CD4-positive, alpha-beta T cell treated with Interleukin-15 for 4 hours (primary cell): ENCODE measurements at places on chromosomes 2 and 18.

DNA sequence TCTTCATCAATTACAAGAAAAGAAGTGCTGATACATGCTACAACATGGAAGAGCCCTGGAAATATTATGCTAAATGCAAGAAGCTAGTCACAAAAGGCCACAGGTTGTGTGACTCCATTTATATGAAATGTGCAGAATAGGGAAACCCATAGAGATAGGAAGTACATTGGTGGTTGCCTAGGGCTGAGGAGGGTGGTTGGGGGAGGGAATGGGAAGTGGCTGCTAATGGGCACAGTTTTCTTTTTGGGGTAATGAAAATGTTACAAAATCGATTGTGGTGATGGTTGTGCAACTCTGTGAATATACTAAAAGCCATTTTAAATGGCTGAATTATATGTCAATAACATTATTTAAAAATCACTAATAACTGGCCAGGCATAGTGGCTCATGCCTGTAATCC is 24.3 kb upstream of the RESP18 start:
- peak; percentile 2 for DNase-seq

DNA sequence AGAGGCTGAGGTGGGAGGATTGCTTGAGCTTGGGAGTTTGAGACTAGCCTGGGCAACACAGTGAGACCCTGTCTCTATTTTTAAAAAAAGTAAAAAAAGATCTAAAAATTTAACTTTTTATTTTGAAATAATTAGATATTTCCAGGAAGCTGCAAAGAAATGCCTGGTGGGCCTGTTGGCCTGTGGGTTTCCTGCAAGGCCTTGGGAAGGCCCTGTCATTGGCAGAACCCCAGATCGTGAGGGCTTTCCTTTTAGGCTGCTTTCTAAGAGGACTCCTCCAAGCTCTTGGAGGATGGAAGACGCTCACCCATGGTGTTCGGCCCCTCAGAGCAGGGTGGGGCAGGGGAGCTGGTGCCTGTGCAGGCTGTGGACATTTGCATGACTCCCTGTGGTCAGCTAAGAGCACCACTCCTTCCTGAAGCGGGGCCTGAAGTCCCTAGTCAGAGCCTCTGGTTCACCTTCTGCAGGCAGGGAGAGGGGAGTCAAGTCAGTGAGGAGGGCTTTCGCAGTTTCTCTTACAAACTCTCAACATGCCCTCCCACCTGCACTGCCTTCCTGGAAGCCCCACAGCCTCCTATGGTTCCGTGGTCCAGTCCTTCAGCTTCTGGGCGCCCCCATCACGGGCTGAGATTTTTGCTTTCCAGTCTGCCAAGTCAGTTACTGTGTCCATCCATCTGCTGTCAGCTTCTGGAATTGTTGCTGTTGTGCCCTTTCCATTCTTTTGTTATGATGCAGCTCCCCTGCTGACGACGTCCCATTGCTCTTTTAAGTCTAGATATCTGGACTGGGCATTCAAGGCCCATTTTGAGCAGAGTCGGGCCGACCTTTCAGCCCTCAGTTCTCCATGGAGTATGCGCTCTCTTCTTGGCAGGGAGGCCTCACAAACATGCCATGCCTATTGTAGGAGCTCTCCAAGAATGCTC is 6.6 kb downstream of the PROC start:
- no peak for DNase-seq

DNA sequence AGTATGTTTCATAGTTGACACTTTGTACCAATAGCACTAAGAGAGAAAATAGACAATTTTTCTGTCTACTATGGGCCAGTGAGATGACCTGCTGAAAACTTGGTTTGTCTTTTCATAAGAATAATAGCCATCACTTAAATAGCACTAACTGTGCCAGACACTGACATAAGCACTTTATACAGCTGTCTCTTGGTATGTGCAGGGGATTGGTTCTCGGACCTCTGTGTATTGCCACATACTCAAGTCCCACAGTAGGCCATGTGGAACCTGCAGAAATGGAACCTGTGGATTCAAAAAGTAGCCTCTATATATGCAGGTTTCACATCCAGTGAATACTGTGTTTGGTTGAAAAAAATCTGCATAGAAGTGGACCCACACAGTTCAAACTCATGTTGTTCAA is 126.7 kb downstream of the XRCC5 start:
- no peak for DNase-seq

DNA sequence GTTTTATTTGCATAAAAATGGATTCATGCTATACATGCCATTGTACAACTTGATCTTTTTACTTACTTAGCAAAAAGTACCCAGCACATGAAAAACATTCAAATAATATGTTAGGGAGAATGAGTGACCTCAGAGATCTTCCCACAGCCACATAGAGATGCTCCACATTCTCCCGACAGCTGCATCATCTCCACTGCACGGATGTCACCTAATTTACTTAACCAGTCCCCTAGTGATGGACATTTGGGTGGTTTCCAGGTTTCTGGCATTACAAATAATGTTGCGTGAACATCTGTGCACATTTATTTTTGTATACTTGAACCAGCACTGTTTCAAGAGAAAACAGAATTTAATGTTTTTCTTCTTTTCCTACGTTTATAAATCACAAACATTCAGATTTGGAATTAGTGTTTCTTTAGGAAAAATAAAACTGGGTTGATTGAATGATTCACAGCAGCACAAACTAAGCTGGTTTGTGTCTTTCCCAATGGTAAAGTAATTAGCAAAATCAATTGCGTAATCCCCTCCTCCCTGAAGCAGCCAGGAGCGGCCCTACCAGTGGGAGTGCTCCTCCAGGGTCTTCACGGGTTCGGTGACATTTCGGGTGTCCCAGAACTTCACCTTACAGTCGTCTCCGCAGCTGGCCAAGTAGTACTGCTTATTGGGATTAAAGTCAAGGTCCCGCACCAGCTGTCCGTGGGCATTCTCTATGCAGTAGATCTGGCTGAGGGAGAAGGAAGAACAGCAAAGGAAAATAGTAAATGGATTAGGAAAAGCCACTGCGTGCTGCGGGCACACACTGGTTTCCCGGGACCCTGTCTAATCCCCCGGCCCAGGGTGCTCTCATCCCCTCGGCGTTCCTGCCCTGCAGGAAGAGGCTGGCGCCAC is 183.9 kb downstream of the EIPR1 start:
- DNase-seq: no peak

DNA sequence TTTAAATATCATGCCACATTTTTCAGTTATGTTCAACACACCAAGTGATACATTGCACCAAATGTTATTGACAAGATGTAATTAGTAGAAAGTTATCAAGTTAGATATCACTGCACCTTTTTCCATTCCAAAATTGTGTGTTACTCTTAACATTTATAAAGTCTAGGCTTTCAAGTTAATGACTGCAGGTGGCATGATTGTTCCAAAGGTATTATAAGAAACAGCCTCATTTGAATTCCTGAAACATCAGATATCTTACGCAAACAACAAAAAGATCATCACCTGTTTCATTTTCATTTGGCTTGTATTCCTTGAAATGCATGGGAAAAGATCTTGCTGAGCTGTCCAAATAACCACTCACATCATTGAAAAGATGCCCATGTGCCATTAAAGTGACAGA is 1528.2 kb upstream of the ZEB2 start:
- DNase-seq: no peak

GRCh38 chr18:27363872-27364271 is 178.8 kb upstream of the CHST9 start:
- no peak for DNase-seq

- DNase-seq: no peak
These were observed at the start of gene LRP2 for GRCh38 chr2:169362118-169362893. Gene LRP2 (minus strand): TSS chr2:169362534. CDS start chr2:169362399, 135 bp downstream.

DNA sequence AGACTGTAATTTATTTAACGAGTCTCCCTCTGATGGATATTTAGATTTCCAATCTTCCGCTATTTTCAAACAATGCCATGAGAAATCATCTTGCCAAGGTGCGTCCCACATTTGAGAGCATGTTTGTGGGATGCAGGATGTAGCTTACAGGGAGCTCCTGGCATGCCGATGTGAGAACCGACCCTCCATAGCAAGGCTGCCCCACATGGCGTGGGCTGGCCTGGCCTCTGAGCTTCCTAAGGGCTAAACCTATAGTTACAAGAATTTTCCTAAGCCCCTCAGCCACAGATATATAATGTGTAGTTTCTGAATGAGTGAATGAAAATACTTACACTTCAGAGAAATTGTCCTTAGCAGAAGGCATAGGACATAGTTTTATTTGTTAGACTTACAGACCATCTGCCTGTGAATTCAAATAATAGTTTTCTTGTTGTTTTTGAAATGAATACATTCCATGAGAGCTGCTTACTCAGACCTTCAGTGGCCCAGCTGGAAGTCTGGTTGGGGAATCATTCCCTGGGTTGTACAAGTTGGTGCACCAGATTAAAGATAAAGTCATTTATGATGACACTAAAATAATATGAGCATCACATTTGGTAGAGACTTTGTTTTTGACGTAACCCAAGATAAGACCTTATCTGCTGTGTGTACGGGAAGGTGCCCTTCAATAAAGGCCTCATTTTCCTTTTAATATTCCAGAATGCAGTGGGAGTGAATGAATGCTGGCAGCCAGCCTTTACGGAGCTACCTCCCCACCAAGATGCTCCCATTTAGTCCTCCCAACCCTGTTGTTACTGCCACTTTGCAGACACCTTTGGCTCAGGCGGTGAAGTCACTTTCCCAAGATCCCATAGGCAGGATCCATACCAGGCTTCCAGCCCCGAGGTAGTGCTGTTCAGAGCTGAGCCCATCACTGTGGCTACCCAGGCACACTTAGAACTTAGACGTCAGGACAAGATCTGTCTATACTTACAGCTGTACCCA is 107.1 kb downstream of the GLI2 start:
- DNase-seq: no peak

- no peak for DNase-seq
These were observed 160.9 kb downstream of the FBXO15 start for GRCh38 chr18:73986711-73987110.

DNA sequence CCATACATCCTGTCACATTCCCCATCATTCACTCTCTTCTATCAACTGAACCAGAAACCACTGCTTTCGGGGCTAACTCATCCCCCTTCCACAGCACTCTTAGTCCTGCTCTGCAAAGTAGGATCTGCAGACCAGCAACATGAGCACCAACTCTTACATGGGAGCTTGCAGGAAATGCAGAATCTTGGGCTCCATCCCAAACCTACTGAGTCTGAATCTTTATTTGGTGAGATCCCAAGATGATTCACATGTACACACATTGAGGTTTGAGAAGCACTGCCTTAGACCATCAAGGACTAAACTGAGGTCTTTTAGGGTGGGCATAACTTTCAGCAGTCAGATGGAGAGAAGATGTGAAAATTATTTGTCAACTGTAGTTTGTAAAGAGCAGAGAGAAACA is 235.6 kb upstream of the EPHA4 start:
- DNase-seq: no peak

DNA sequence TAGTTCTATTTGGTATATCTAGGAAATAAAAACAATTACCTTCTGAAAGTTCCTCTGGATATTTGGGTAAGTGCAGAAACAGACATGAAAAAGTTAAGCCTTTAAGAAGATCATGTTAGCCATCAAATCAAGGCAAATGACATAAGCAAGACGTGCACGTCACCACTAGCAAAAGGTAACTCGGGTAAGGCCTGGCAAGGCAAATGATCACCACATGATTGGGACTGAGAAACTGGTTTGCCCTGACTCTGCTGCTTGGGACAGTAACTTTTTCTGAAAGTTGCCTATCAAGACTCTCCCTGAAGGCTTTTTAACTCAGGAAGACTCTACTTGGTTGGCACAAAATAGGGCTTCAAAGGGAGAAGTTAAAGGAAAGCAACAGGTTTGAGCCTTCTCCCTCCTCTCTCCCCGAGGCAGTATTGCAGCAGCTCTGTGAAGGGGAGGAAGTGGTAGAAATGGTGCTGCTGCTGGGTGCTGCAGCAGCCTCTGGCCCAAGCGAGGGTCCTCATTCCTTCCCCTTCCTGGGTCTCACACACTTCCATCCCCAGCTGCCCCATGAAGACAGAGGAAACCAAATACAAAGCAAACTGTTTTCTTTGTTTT is 17.1 kb upstream of the TMEM237 start:
- DNase-seq: no peak

DNA sequence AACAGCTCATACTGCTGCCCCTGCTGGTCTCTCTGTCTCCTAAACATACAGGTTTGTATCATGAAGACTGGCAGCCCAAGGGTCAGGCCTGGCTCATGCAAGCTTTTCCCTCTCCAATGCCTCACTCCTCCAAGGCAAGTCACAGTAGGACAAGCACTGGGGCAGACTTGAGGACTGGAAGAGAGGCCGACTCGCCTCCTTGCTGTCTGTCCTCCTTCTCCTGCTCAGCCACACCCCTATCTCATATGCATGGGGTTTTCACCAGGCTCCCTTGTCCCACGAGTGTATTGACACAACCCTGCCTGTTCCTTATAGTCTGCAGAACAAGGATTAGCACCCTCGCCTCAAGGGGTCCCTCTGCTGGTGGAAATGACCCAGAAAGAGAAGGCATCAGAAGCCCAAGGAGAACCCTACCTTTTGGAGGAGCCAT is 223.7 kb downstream of the SOX11 start:
- no peak for DNase-seq

DNA sequence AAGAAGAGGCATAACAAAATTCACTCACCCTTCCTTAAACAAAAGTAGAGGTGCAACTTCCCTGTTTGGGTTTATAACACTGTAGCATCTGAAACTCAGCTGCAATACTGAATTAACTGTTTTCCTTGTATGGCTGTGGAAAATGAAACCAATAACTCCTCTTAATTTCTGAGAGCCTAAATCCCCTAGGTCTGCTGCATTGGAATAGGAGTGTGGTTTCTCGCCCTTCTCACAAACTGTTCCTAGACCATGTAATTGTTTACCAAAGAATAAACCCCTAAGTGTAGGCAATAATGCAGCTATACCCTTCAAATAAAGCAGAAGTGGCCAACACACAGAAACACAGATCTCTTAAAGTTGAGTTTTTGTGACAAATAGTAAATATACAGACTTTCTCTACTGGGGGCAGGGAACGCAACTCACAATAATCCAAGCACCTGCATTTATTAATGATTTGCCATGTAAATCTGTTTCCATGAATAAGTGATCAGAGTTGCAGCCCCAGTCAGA is 52.0 kb downstream of the RASGRP3 start:
- no peak for DNase-seq

DNA sequence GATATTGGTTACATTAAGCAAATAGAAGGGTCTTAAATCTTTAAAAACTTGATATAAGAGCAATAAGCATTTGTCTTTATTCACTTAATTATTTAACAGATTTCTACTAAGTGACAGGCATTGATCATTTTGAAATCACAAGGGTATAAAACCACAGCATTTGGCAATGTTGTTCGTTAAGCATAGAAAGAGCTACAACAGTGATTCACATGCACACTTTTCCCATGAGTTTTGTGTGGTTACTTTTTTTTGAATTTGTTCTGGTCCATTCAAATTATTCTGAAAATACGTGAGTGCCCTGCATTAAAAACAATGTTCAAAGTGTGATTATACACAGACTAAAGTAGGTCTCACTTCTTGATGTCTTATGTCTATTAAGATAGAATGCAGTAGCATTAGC is 52.2 kb downstream of the LYPD6B start:
- DNase-seq: no peak

DNA sequence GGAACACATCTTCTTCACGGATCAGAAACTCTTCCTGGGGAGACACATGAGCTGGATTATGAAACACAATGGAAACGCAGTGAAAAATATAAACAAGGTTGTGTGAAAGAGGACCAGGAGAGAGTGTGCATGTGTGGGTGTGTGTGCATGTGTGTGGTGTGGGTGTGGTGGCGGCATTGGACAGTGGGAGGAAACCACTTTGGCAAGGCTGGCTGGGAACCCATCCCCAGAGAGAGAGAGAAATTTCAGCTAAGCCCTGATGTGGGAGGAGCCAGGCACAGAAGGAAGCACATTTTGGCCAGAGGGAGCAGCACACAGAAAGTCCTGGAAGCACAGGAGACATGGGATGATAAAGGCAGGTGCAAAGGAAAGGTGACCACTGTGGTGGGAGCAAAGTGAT is 147.6 kb upstream of the COPS8 start:
- DNase-seq: no peak

GRCh38 chr2:104861351-104862057 is 7.6 kb downstream of the POU3F3 start:
- no peak for DNase-seq
